Regular cardiac myocyte (primary cell): ENCODE measurements at places on chromosomes 5 and 9. TPM values are rescaled to one million over a fixed set of nuclear protein-coding genes. Genes with fewer than 3 reads are reported as not detected.

CDH9 gene
- not detected in 2 replicates for total RNA-seq

AFAP1L1 gene
- total RNA-seq, result 9.6 TPM in 2 replicates

ZNF618 gene
- total RNA-seq, result 7.3 and 9.2 TPM in 2 replicates

NOXA1 gene
- total RNA-seq, result 0.28 TPM in 1 of 2 replicates, not detected in the other

GFI1B gene
- total RNA-seq, result not detected in 2 replicates

TMEM252 gene
- not detected in 2 replicates for total RNA-seq

LRRC19 gene
- not detected in 2 replicates for total RNA-seq

COL23A1 gene
- total RNA-seq, result under 0.01 and 0.28 TPM in 2 replicates

HMMR gene
- total RNA-seq, result 11.8 and 79.9 TPM in 2 replicates

RASGEF1C gene
- not detected in 2 replicates for total RNA-seq
